ENCODE measurements at places on chromosomes 7 and 10.

- DNase-seq: no peak
Measured at GRCh38 chr7:48610705-48611104, 313.6 kb upstream of the CDC14C start.

- no peak for DNase-seq
Measured at GRCh38 chr7:69941077-69941651, 342.9 kb downstream of the AUTS2 start.

DNA sequence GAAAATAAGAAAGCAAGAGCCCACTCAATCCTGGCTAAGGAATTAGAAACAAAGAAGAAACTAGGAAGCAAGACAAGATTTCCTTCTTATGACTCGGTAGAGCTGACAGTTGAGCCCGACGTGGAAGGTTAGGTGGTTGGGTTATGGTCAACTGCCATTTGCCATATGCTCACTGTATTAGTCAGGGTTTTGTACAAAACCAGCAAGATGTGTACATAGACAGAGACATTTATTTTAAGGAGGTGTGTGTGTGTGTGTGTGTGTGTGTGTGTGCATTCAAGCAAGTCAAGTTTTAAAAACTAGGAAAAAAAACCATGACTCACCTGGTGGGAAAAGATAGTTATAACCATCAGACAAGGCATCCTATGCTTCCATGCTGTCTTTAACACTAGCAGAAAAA, 158.5 kb downstream of the VPS50 start:
- no peak for DNase-seq

GRCh38 chr10:121236621-121237020, 361.6 kb downstream of the FGFR2 start:
- no peak for DNase-seq

GRCh38 chr10:116287906-116288501, 15.0 kb upstream of the GFRA1 start:
- DNase-seq: peak; percentile 54

DNA sequence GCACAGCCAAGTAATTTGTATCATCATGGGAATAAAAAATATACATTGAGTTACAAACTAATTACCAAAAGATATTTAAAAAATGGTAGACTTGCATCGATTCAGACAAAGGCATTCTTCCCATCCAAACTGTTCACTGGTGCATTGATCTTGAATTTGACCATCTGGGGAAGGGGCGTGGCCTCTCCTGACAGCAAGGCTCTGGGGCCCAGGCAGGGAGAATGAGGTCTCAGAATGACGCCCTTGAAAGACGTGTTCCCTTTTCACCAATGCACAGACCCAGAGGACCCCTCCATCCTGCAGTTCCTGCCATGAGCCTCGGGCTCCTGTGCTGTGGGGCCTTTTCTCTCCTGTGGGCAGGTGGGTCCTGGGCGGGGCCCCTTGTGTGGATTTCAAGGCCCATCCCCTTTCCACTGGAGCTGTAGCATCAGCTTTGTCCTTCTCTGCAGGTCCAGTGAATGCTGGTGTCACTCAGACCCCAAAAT, 91.1 kb upstream of the PRSS58 start:
- no peak for DNase-seq

DNA sequence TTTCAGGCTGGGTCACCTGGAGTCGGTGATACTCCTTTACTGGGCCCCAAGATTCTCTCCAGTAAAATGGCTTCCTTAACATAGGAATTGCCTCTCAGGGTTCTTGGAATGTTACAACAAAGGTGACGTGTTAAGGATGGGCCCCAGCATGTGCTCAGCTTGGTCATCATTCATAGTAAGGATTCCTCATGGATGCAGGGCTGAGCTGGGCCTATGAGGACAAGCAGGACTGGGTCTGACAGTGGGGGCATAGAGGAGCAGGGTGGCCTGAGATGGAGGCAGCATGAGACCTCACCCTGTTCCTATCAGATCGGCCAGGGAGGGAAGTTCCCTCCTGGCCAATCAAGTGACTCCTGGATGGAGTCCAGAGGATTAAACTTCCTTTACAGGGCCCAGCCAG, 12.8 kb upstream of the MBL2 start:
- DNase-seq: no peak

GRCh38 chr10:63586043-63586442, 64.8 kb downstream of the REEP3 start:
- DNase-seq: no peak

DNA sequence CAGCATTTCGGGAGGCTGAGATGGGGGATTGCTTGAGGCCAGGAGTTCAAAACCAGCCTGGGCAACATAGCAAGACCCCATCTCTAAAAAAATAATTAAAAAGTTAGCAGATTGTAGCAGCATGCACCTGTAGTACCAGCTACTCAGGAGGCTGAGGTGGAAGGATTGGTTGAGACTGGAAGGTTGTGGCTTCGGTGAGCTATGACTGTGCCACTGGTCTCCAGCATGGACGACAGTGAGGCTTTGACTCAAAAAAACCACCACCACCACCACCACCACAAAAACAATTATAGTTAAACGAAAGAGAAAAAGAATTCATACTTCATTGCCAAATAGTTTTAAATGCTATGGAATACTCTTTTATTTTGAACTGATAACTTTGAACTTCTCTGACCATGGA, 63.4 kb downstream of the VTI1A start:
- no peak for DNase-seq

DNA sequence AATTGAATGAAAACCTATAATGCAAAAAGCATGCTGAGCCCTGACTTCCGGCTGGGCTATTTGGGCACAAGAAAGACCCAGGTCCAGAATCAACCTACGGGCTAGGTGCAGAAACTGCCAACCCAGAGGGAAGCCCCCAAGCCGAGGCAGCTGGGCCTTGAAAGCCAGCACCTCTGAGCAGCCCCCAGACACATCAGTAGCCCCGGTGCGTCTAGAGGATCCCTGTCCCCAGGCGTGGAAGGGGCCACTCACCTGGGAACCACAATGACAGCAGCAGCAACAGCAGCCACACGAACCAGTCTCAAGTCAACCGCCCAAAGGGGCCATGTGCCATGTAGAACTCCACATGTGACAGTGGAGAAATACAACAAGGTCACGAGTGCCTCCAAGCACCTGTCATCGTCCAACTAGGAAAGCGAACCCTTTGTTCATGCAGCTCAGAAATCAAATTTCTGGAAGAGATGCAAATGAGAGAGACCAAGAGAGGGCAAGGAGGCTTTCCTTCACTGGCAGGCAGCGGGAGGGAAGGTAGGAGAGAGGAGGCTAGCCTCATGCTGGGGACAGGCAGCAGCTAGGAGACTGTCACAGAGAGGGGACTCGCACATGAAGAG, 57.5 kb upstream of the CHST15 start:
- DNase-seq: no peak

DNA sequence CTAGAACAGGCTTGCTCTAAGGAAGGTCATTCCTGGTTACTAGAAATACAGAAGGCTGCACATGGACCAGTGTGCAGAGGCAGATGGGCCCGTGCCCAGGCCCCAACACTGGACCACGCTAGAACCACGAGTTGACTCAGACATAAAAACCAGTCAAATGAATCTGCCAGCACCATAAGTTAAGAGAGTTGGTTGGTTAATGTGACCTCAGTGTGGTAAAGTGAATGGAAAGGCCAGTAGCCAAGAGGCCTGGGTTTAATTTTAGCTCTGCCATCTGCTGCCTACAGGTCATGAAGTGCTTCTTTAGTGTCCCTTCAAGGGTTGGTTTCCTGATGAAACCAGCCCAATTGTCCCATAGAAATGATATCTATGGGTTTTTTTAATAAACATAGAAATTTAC, 329.6 kb upstream of the NRP1 start:
- no peak for DNase-seq

DNA sequence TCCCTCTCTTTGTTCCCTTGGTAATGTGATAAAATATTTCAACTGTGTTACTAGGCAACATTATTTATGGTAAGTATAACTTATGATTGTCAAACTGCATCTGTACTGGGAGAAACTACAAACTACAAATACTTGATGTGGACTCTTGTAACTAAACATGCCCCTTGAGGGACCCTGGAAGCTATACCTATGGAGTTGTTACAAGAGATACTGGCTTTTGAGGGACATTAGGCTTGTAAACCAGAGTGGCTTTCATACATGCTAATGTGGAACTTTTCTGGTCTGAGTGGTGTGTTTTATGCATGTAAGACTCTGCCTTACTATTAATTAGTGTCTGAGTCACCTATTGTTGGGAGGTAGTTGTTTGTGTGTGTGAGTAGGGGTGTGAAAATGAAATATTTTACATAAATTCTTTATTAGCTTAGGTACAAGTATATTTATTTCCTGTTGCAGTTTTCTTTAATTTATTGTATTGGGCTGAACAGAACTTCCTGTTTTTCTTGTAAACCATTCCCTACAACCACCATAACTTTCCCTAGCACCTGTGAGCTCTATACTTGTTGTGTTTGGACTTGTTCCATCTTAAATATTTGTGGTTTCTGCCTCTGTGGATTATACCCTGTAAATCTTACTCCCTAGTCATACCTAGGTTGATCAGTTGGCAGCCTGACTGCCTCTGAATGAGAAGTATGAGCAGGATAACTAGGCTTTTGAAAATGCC, 49.8 kb downstream of the STK31 start:
- DNase-seq: no peak

DNA sequence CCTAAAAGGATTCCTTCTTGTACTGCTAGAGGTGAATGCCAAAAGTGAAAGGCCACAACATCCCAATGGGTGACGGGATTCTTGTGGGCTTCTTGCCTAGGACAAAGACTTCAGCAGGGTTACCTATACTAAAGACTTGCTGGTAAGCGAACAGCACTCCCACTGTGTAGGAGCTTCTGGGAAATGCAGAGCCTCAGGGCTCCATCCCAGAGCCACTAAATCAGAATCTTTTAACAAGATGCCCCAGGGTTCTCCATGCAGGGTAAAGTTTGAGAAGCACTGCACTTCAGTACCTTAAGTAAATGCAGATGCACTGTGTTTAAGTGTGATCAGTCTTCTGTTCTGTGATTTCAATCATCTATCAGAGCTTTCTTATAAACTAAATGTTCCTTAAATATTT, 266.9 kb upstream of the KLF14 start:
- no peak for DNase-seq

Data from cerebellar cortex (tissue), 1 donor.